ENCODE measurements at places on chromosomes 3 and 15.

DNA sequence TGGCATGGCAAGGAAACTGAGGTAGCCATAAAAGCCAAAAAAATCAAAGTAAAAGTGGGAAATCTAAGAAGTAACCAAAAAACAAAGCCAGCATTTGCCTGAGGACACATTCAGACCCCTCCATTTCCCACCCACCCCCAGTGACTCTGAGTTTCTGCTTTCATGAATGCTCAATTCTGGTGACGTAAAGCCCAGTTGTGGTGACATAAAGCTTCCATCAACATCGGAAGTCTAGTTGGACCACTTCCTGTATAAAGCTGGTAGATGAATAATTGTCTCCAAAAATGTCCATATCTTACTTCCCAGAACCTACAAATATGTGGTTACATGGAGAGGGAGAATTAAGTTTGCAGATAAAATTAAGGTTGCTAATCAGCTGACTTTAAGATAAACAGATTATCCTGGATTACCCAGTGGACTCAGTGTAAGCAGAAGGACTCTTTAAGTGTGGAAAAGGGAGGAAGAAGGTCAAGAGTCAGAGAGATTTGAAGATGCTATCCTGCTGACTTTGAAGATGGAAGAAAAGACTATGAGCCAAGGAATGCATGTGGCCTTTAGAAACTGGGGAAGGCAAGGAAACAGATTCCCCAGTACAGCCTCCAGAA lies 62.0 kb upstream of the ST3GAL6 start:
- no peak for DNase-seq

GRCh38 chr3:160637086-160637485 lies 39.9 kb upstream of the ARL14 start:
- no peak for DNase-seq

DNA sequence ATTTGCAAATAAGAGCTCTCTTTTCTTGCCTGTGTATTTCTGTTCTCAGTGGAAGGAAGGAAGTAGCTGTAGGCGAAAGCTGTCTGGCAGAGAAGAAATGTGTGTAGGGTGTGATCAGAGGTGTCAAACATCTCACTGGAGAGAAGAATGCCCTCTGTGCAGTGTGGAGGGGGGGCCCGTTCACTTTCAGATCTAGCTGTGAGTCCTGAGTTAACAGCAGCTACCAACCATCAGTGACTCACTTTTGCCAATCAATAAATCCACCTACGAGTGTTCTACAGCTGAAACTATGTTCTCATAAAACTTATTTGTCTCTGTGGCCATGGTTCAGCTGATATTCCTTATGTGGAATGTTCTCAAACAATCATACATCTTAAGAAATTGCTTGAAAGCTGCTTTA lies 103.7 kb downstream of the FRMD4B start:
- no peak for DNase-seq

DNA sequence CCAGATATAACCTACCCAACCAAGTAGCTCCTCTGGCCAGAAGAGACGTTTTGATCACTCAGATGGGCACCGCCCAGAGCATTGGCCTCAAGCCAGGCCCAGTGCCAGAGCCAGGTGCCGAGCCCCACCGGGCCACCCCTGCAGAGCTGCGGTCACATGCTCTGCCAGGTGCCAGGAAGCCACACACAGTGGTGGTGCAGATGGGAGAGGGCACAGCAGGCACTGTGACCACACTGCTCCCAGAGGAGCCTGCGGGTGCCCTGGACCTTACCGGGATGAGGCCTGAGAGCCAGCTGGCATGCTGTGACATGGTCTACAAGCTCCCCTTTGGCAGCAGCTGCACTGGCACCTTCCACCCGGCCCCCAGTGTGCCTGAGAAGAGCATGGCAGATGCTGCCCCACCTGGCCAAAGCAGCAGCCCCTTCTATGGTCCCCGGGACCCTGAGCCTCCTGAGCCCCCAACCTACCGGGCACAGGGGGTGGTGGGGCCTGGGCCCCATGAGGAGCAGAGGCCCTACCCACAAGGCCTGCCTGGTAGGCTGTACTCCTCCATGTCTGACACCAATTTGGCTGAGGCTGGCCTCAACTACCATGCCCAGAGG lies 19.1 kb upstream of the APEH start:
- DNase-seq = no peak

DNA sequence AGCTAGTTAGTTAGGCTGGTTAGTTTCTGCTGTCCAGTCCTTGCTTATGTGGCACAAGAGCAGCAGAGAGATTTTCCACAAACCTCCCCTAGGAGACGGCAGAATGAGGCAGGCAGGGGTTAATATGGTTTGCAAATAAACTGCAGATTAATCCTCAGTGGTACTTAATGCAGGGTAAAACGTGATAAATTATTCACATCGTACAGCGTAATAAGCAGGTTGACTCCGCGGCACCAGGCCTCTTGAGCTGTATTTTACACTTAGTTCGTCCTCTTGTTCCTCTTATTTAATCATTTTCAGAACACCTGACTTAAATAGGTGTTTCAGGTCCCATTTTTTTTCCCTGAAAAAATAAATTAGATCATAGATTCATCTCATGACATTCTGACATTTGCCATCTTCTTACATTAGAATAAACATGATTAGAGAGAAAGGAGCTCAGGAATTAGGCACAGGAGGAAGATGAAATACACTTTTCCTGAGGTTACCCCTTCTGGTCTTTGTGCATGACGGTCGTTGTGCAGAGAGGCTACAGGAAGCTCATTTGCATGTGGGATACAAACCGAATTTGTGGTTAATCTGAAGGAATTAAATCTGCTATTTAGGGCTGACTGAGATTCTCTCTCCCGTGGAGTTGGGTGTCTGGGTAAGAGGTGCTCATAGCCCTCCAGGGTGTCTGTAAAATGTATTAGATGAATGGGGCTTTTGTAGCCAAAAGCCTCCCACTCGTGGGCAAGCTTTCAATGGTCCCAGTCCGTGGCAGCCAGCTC lies 27.1 kb upstream of the VPS8 start:
- DNase-seq = no peak

GRCh38 chr15:70212286-70212962 lies 114.7 kb upstream of the TLE3 start:
- DNase-seq = no peak

DNA sequence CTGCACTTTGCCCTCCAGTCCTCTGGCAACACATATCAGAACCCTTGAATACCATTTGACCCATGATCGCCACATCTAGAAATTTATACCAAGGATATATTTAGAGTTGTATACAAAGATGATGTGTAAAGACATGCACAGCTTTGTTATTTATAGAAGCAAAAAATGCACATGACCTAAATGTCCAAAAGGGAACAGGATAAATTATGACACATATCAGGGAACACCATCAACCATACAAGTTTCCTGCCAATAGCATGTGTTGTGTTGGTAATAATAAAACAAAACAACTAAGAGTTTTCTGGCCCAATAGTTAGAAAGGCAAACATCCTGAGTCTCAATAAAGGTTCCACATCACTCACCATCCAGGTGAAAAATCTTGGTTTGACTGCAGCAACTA lies 51.5 kb downstream of the AAGAB start:
- no peak for DNase-seq

- DNase-seq = no peak
These were observed 116.3 kb downstream of the RPL22L1 start for GRCh38 chr3:170753421-170754310.

DNA sequence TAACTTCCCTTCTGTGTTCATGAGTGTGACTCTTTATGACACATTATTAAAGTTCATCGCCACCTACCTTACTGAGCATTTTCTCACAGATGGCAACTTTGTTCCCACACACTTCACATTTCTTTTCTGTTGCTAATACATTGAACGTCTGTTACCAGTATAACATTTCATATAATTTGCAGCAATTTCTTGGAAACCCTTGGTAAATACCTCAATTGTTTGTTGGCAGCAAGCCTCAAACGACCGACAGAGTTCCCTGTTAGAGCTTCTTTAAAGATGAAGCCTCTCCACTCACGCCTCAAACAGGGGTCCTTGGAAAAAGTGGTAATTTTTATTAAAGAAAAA lies 3.2 kb upstream of the CHSY1 start:
- no peak for DNase-seq

- no peak for DNase-seq
These were observed 33.9 kb downstream of the OXNAD1 start for GRCh38 chr3:16298891-16299290.

GRCh38 chr15:95365511-95366107 lies 964.9 kb upstream of the NR2F2 start:
- no peak for DNase-seq

GRCh38 chr15:56148064-56148463 lies 95.6 kb downstream of the RFX7 start:
- DNase-seq = no peak

- no peak for DNase-seq
These were observed 185.9 kb upstream of the LINGO1 start for GRCh38 chr15:77818484-77819047.

DNA sequence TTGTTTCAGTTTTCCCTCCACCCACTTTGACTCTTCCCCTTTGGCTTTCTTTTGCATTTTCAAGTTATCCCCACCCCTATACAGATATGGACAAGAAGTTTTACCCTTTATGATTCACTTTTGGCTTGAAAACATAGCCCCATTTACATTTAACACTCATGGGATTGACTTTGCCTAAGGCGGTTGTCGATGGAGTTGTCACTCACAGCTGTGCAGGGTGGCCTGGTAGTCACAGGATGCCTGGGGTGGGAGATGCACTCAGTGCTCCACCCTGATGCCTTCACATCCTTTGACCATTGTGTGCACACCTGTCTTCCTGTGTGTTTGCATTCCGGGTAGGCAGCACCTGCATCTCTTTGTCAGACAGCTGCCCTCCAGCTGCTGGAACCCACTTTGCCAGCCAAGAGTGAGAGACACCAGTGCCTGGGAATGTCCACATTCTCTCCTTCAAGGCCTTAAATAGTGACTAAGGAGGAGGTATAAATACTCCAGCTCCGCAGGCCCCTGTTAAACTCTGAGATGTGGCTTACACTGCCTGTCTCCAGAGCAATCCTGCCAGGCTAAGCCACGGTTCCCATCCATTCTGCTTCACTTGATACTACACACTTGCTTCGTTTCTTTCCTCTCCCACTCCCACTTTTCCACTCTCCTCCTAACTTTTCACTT lies 191.5 kb upstream of the SLC24A5 start:
- DNase-seq = no peak

DNA sequence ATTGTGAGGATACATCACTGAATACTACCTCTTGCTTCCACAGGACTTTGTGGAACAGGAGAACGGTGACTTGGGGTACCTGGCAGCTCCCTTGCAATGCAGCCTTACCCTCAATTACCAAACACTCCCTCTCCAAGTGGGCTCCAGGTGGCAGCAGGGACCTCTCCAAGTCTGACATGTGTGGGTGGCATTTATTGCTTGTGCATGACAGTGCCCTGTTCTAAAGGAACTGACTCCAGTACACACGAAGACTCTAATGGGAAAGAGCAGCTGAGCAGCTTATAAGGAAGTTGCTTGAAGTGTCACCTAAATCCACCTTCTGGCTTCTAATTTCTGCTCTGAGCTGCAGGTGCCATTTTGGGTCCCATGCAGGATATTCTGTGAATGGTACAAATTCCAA lies 174.1 kb upstream of the SLCO3A1 start:
- no peak for DNase-seq

All from non-pigmented ciliary epithelial cell (primary cell).